SHP77 (cell line): ENCODE measurements at places on chromosomes 16 and 17.

DNA sequence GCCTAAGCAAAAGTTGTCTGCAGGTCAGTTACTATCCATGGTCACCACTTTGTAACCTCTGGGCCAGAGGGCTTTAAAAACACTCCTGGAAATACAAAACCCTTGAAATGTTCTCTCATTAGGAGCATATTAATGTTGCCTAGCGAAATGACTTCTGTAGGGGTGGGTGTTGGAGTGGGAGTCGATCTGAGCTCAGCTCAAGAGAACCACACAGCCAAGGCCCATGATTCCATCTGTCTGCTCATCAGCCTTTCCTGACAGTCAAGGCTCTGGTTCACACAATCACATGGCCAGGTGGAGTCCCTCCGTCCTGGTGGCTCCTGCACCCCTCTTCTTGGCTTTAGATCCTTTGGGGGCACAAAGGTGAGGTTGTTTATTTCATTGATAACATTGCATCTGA lies 26.7 kb downstream of the RCVRN start:
- no peak for DNase-seq

- DNase-seq = no peak
Measured at GRCh38 chr17:31079731-31080130, 15.0 kb upstream of the NF1 start.

DNA sequence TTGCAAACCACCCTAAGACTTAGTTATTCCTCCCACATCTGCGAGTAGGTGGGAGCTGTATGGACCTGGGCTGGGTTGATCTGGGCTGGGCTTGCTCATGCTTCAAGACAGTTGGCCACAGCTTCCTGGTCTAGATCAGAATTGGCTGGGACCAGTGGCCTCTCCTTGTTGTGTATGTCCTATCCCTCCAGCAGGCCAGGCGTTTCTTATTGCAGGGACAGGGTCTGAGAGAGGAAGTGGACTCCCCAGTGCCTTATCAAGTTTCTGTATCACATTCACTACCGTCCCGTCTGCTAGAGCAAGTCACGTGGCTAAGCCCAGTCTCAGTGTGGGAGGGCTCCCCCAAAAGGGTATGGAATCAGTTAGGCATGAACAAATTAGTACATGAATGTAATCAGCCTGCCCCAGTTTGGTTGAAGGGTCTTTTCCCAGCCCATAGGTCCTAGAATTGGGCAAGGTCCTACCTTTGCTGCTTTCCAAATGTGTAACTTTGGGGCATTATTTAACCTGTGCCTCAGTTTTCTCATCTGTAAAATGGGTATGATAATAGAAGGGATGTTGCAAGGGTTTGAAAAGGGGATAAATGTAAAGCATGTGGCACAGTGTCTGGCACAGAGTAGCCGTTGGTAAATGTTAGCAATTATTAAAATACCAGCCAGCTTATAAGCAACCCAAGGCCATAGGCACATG lies 36.0 kb downstream of the NKD1 start:
- no peak for DNase-seq

DNA sequence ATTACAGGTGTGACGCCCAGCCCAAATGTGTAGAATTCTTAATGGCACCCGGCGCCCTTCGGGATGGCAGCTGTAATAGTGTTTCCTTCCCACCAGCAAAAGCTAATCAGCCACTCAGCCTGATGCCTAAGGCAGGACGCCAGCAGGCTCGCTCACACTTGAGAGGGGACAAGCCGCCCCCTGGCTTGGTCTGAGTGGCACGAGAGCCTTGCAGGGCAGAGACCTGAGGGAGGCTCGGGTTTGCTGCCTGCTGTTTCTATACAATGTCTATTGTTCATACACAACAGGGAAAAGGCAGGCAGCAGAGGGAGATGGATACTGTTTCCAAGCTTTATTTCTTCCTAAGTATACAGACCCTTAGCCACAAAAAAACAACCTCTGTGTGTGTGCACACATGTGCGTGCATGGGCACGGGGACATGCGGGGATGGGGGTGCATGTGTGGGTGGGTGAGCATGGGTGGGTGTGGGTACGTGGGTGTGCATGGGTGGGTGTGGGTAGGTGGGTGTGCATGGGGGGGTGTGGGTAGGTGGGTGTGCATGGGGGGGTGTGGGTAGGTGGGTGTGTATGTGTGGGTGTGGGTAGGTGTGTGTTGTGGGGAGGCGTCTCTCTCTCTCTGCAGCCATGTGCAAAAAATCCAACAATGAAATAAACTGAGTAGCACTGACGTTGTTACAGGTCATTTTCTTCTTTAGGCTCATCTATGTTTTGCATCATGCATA lies 10.0 kb downstream of the SLC38A8 start:
- DNase-seq = no peak

- no peak for DNase-seq
Measured at GRCh38 chr17:48180842-48181629, 73.5 kb downstream of the SNX11 start.

- DNase-seq = no peak
Measured at GRCh38 chr16:24969071-24969470, 46.1 kb downstream of the ARHGAP17 start.

DNA sequence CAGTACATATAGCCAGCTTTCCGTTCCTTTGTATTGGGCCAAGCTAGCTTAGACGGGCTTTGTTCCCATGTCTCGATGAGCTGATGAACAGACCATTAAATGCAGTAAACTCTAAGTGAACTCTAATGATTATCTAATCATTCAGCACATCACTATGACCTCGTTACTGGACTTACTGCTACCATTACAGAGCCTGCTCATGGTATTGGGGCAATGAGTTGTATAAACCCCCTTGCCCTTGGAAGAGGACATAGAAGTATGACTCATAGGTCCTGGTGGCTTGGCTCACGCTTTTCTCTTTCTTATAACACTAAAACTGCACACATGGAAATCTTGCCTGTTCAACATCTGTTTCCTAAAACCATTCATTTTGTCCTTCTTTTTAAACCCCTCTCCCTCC lies 93.6 kb upstream of the DYNLRB2 start:
- no peak for DNase-seq

DNA sequence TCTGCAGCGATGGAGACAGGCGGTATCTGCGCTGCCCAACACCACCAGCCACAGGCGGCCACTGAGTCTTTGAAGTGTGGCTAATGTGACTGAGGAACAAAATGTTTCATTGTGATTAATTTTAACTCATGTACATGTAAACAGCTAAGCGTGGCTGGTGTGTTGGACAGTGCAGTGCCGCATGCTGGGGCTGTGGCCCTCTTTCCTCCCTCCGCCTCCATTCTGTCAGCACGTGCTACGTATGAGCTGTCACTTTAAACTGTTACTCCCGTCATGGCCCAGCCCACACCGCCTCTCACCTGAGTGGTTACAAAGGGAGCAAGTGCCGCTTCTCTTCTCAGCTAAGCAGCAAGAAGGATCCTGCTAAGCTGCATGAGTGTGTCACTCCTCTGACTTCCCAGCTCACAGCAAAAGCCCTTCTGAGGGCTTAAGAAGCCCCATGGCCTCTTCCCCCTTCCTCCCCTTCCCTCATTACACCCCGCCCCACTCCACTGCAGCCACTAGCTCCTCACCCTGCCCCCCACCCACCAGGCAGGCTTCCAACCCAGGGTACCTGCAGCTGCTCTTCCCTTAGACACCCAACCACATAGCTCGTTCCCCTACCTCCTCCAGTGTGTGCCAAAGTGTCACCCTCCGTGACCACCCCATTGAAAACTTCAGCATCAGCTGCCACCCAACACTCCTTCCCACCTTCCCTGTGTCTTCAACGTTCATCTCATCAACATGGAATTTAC lies 15.0 kb downstream of the HASPIN start:
- no peak for DNase-seq

DNA sequence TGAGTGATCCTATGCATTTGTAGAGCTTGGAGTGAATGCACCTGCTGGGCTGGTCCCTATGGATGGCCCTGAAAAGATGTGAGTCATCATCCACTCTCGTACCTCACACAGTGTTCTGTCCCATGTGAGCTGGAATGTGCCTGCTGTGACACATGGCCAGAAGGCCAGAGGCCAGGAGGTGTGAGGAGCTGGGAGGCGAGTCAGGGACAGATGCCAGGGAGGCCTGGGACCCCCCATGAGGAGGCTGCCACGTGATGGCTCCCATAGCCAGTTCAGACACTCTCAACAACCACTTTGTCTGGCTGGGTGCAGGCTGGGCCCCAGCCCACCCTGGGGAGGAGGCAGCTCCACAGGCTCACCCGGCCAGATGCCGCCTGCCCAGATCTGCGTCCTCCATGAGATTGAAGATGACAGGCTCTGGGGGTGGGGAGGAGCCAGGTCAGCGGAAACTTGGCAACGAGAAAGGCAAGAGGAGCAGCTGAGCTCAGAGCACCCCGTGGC lies 168.8 kb downstream of the C16orf78 start:
- DNase-seq = no peak

DNA sequence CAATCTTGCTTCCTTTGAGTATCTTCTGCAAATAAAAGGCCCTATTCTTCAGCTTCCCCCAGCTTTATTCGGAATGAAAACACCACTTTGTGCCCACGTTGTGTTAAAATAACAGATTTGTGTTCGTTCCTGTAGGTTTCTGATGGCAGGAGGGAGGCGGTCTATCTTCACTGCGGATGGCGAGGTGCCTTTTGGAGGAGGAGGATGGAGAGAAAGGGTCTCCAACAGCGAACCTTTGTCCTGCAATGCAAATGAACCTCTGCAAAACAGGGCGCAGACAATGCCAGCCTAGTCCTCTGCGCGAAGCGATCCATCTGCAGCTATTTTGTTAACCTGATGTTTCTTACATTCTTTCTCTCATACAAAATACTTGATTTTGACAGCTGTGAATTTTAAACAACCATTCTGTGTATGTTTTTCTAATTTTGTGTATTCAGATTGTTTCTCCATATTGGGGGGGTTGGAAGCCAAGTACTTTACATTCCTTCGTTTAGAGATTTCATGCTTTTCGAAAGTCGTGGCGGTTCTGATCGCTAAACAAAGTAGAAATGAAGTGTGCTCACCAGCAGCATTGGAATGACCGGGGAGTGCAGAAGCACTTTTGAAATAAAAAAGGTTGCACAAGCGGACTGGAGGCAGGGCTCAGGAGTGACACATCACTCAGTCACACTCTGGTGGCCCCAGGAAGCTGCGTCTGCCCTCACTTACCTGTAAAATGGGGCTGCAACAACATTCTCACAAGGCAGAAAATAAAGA lies 279.0 kb upstream of the IRX5 start:
- no peak for DNase-seq

- DNase-seq = no peak
Measured at GRCh38 chr17:36934144-36934691, 3.1 kb upstream of the LHX1 start.

GRCh38 chr17:2847381-2848333 lies 51.4 kb downstream of the RAP1GAP2 start:
- DNase-seq = peak; percentile 59

DNA sequence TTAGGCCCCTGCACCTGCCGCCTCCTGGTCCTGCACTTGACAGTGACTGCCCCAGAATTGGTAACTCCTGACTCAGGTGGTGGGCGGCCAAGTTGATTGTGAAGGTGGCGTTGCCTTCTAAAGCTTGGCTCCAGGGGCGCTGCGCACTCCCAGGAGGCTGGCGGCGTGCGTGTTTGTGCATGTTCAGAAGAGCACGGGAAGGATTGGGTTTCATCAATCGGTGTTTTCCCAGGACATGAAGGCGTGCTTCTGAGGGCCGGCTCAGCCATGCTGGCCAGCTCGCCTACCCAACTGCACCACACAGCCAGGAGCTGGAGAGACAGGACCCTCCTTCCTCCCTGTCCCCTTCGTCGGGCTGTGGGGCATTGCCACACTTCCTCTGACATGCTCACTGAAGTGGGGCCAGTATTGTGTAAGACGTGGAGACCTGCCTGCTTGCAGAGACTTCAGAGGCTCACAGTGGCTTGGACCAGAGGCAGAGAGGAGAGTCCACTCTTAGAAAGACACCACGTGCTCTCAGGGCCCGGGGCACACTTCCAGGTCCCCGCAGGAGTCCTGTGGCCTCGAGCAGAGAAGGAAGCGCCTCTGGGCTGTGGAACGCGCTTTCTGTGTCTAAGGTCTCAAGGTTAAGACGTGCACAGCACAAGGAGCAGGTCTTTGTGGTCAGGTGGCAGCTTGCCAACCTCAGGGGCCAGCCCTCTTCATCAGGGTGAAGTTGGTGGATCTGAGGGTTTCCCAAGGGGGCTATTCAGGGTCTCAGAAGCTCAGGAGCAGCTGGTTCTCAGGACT lies 2.8 kb downstream of the RAB40C start:
- peak; percentile 91 for DNase-seq

DNA sequence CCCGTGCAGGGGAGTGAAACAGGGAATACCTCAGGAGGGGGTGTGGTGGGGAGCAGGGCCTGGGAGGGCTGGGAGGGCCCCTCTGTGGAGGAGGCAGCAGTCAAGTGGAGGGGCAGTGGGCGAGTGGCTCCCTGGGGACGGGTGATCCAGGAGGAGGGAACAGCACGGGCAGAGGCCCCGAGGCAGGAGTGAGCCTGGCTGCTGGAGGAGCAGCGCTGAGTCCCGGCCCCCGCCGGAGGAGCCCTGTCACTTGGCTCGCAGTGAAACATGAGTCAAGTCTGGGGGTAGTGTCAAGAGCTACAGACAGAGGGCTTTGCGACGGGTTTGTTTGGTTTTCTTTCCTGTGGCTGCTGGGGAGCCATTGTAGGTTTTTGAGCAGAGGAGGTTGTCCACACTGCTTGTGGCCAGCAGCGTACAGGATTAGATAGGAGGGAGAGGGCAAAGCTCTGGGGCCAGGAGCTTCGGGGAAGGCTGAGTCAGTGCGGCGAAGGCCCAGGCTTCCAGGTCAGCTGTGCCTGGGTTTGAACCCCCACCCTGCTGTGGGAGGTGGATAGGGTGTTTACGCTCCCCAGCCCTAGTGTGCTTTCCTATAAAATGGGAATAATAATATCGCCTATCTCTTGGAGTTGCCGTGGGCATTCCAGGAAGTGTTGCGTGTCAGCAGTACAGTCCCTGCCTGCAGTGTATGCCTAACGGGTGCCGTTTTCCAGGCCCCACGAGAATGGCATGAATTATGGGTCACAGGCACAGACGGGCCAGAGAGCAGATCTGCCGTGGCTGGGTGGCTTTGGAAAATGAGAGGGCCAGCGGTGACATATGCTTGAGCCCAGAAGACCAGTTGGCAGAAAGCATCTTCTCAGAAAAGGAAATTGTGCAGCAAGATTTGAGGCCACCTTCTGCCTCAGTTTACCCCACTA lies 115.9 kb upstream of the CIBAR2 start:
- peak; percentile 78 for DNase-seq

- no peak for DNase-seq
Measured at GRCh38 chr17:41402161-41402560, 4.8 kb upstream of the KRT31 start.
